ENCODE measurements at places on chromosomes 4 and X. TPM values are rescaled to one million over a fixed set of nuclear protein-coding genes. Genes with fewer than 3 reads are reported as not detected.

GRCh38 chr4:43607827-43608461, 715.4 kb downstream of the GRXCR1 start:
- no peaks in the 10 kb centered on the region for H3K36me3 ChIP-seq
- H3K4me3 ChIP-seq: no peak overlapping the region
- H3K4me1 ChIP-seq: no peaks in the 10 kb centered on the region

GRCh38 chr4:7187168-7187535, 5.2 kb upstream of the SORCS2 start:
- no peak overlapping the region for H3K27ac ChIP-seq
- no peak for DNase-seq
- peaks cover 4% of the 10 kb centered on the region for H3K4me1 ChIP-seq
- H3K36me3 ChIP-seq: no peaks in the 10 kb centered on the region

GRCh38 chrX:15114743-15115566, 154.9 kb downstream of the ASB9 start:
- H3K27ac ChIP-seq: no peak overlapping the region
- no peak for DNase-seq
- no peaks in the 10 kb centered on the region for H3K4me1 ChIP-seq

GRCh38 chrX:41906515-41907187, 16.7 kb downstream of the CASK start:
- DNase-seq: no peak
- H3K36me3 ChIP-seq: no peaks in the 10 kb centered on the region
- no peaks in the 10 kb centered on the region for H3K27me3 ChIP-seq

DNA sequence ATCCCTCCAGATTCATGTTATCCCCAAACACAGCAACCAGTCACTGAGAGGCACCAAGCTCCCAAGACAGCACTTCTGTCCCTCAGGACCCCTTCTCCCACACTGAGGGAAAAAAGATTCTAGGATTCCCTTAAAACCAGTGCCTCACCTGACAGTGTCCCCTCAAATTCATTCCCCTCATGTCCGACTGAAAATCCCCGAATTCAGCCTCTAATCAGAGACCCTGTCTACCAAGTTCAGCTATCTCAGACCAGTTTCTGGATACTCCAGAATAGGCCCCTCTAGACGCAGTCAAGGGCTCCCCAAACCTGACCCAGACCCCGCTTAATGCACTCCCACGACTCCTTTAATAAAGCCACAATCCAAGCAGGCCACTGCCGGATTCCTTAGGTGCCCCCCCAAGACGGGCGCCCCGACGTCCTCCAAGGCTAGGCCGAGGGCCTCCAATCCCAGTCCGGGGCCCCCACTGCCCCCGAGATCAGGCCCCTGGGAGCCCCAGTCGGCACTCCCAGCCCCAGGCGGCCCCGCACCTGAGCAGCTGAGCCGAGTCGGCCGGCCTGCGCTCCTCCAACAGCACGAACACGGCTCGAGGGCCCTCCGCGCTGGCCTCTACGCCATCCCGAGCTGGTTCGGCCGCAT, 457 bp downstream of the TFE3 start:
- H3K4me1 ChIP-seq: peaks cover 9% of the 10 kb centered on the region
- no peak for DNase-seq
- peaks cover 12% of the 10 kb centered on the region for H3K36me3 ChIP-seq
- peak overlapping the region; percentile 97 for H3K27ac ChIP-seq

- H3K27ac ChIP-seq: no peak overlapping the region
- H3K4me1 ChIP-seq: no peaks in the 10 kb centered on the region
- no peak for DNase-seq
- no peak overlapping the region for H3K4me3 ChIP-seq
- no peaks in the 10 kb centered on the region for H3K36me3 ChIP-seq
- no peaks in the 10 kb centered on the region for H3K27me3 ChIP-seq
Measured at GRCh38 chr4:61773655-61774245, 573.6 kb downstream of the ADGRL3 start.

SMIM10 gene
- total RNA-seq: 7.4 TPM

MAPK10 gene
- total RNA-seq: 94.1 TPM

CTAG2 gene
- total RNA-seq: not detected

PI4K2B gene
- total RNA-seq: 53.7 TPM

All from thyroid gland (tissue), 4 donors.